Colonic mucosa (tissue), 4 donors: ENCODE measurements at places on chromosomes 7 and 10. TPM values are rescaled to one million over a fixed set of nuclear protein-coding genes. Genes with fewer than 3 reads are reported as not detected.

LEP gene
- not detected for total RNA-seq

SYCE1 gene
- total RNA-seq: not detected

CYP2C19 gene
- total RNA-seq: 1.9 TPM

CHAT gene
- total RNA-seq: 0.16 TPM

CDCA7L gene
- total RNA-seq: 35.8 TPM

JCAD gene
- 23.5 TPM for total RNA-seq

HSPA12A gene
- total RNA-seq: 6.2 TPM

MBL2 gene
- total RNA-seq: 0.17 TPM

CPA5 gene
- not detected for total RNA-seq

AKR1B15 gene
- total RNA-seq: 6.5 TPM

MSMB gene
- not detected for total RNA-seq

DDC gene
- total RNA-seq: 90.2 TPM

NEBL gene
- 14.1 TPM for total RNA-seq

TUBB8 gene
- not detected for total RNA-seq

PRR15 gene
- 194 TPM for total RNA-seq

ADCK2 gene
- 25.4 TPM for total RNA-seq

AOAH gene
- total RNA-seq: 22.2 TPM

PROSER2 gene
- total RNA-seq: 12.9 TPM

MPLKIP gene
- 54.3 TPM for total RNA-seq

ITIH2 gene
- 1.6 TPM for total RNA-seq

UNCX gene
- not detected for total RNA-seq

AUTS2 gene
- total RNA-seq: 39.8 TPM

CHN2 gene
- 19.8 TPM for total RNA-seq

SYT15B gene
- total RNA-seq: 0.17 TPM

CHST3 gene
- total RNA-seq: 3.4 TPM

PDZD7 gene
- 0.42 TPM for total RNA-seq

SEMA3C gene
- total RNA-seq: 103 TPM

NME8 gene
- total RNA-seq: not detected

CDC14C gene
- total RNA-seq: not detected

COL13A1 gene
- total RNA-seq: 1.1 TPM

MASTL gene
- 9.1 TPM for total RNA-seq

FAM131B gene
- 0.40 TPM for total RNA-seq

FOXI2 gene
- total RNA-seq: 0.08 TPM

INSYN2A gene
- total RNA-seq: 0.13 TPM

EVX1 gene
- total RNA-seq: 1.5 TPM

HYCC1 gene
- 5.5 TPM for total RNA-seq

GARIN1A gene
- 0.85 TPM for total RNA-seq

CFAP70 gene
- 0.72 TPM for total RNA-seq
